ENCODE measurements at places on chromosomes 13 and 19. TPM values are rescaled to one million over a fixed set of nuclear protein-coding genes. Genes with fewer than 3 reads are reported as not detected.
A peak's percentile ranks its signal among the peaks of the same experiment; 100 is the strongest.

DNA sequence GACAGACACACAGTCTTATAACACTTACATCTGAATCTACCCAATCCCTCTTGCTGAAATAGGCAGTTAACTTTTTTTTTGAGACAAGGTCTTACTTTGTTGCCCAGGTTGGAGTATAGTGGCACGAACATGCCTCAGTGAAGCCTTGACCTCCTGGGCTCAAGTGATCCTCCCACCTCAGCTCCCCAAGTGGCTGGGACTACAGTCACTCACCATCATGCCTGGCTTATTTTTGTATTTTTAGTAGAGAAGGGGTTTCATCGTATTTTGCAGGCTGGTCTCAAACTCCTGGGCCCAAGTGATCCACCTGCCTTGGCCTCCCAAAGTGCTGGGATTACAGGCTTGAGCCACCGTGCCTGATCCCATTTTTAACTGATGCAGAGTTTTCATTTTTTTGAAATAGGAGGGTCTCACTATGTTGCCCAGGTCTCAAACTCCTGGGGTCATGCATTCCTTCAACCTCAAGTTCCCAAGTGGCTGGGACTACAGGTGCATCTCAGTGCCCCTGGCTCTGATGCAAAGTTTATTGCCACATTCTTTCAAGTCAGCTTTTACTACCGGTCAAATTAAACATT is 7.6 kb downstream of the ELF1 start:
- DNase-seq = no peak

DNA sequence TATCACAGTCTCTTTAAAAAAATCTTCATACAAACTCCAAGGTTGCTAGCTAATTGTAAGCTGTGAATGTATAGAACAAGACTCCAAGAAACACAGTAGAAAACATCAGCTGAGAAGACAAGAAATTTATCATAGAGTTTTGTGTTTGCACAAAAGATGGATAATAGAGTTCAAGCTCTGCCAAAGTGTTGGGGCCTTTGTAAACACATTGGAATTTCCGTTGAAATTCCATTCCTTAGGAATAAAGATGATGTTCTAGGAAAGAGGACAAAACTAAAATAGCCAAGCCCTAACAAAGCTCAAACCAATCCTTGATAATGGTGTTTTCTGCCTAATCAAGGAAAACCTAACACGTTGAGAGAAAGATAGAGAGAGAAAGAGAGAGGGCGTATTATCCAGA is 20.6 kb downstream of the LRRC63 start:
- no peak for DNase-seq

GRCh38 chr19:33205531-33206260 is 11.6 kb downstream of the LRP3 start:
- DNase-seq = no peak

DNA sequence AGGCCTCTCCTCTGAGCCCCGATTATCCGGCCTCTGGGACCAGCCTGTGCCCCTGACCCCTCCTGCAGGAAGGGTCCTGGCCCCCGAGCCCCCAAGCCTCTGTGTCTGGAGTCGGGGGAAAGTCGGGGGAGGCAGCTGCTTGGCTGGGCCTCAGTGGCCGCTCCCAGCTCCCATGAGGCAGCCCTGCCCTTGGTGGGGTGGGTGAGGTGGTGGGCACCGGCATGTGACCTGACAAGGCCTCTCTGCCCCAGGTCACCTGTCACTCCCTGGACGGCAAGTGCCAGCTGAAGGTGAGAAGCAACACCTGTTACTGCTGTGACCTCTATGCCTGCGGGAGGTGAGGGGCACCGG is 41.5 kb downstream of the TMEM255B start:
- no peak for DNase-seq

GRCh38 chr13:73631411-73631810 is 502.8 kb downstream of the KLF12 start:
- DNase-seq = no peak

DNA sequence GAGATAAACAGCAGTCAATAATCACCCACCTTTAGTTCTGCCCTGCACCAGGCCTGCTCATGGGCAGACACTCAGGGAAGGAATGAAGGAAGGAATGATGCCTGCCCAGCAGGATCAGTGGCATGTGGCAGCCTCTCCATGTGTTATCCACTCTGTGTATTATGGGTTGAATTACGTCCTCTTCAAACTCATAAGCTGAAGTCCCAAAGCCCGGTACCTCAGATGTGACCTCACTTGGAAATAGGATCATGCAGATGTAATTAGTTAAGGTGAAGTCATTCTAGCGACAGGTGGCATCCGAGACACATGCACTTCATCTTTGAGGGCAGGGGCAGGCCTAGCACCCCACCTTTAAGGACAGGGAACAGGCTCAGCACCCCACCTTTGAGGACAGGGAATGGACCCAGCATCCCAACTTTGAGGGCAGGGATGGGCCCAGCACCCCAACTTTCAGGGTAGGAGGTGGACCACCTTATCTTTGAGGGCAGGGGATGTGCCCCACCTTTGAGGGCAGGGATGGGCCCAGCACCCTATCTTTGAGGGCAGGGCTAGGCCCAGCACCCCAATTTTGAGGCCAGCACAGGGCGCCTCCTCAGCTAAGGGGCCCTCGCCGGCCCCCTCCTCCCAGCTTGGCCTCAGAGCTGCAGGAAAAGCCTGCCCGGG is 127.6 kb downstream of the URI1 start:
- no peak for DNase-seq

GRCh38 chr19:55809381-55810058 is 22.3 kb downstream of the NLRP11 start:
- DNase-seq = peak; percentile 53

DNA sequence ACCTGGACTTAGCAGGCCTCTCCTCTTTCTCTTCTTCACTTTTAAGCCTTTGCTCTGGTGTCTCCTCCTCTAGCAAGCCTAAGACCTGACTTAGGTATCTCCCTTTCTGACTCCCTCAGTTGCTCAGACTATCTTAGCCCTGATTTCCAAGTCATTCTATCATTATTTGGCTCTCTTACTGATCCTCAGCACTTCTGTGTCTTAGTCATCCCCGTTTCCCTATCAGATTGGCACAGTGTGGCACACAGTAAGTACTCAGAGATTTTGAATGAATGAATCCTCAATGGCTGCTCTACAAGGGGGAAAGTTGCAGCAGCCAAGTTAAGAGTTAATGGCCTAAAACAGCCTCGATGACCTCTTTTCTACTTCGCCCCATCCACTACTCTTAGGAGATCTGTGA is 8.2 kb downstream of the KCTD12 start:
- no peak for DNase-seq

- DNase-seq = no peak
These were observed 162.1 kb upstream of the MIR17HG start for GRCh38 chr13:91185294-91185863.

DNA sequence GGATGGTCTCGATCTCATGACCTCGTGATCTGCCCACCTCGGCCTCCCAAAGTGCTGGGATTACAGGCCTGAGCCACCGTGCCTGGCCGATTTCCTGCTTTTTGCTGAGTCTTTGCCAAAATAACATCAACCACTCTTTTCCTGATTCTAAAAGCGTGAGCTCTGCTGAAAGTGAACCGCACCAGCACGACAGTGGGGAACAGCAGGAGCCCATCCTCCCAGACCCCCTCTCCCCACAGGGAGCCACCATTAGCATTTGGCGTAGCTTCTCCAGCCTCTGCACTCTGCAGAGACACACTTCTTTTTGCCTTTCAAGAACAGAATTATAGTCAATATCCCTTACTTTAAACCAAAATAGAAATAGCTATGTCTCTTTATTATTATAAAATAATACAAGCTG is 41.3 kb downstream of the MYH14 start:
- no peak for DNase-seq

DNA sequence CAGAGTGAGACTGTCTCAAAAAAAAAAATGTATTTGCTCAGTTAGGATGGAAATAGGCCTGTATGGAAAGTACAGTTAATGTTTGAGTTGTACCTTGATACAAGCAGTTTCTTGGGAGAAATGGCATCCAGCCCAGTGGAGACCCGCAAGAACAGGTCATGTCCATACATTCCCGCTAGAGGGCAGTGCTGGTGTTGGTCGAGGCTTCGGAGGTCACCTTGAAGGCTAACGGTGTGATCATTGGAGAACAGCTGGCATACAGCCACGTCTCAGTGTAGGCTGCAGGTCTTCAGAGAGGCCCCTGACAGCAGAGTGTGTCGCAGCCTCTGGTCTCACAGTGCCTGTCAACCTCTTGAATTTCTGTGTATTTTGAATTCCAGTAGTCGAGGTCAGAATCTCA is 7.5 kb downstream of the ZNF610 start:
- DNase-seq = peak; percentile 66

DNA sequence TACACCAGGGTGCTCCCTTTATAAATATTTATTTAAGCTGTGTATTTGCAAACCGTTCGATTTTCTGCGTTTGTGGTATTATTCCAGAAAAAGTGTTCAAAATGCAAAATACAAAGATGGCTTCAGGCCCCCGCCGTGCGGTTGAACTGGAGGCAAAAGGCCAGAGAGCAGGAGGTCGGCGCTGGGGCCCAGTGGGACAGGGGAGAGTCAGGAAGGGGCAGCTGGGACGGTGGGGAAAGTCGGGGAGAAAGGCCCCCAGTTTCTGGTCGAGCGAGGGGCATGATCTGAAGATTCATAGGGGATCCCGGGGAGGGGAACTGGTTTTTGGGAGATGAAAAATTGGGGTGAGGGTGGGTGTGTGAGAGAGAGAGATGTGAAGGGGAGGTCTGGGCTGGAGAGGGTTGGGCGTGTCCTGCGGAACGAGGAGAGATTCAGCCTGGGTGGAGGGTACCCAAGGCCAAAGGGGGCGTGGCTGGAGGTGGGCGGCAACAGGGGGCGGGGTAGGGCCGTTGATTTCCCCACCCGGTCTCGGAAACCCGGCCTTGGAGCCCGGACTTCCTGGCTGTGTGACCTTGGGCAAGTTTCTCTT is 678 bp downstream of the ISOC2 start:
- peak; percentile 96 for DNase-seq

- DNase-seq = no peak
These were observed 328.0 kb downstream of the UQCRFS1 start for GRCh38 chr19:28884786-28885476.

DNA sequence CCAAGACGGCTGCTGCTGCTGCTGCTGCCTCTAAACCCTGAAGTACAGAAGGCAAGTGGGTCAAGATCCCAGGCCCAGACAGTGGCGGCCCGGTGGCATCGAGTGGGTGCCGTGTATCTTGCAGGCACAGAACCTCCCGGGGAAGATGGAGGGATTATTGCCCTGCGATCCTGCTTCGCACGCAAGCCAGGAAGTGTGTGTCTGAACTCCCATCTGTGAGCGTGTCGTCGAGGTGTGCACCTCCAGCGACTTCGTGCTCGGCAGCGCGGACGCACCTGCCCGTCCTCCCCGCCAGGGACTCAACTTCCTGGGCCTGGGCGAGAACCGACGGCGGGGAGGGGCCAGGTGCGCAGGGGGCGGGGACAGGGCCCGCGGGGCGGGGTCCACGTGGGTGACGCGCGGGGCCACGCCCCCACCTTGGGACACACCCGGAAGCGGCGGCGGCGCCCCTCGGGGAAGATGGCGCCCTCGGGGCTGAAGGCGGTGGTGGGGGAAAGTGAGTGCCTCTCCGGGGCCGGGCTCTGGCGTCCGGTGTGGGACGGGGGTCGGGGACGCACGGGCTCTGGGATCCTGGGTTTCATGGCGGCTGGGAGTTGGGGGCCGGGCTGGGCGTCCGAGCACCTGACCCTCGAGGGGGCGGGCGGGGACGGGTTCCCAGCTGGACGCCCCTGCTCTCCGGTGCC is at the start of gene STXBP2:
Gene STXBP2 (plus strand): TSS at position 420 of the 683 bp plus-strand sequence. CDS start 40 bp downstream, at position 460.
- DNase-seq = peak; percentile 85

- DNase-seq = no peak
These were observed 788.3 kb upstream of the SLITRK5 start for GRCh38 chr13:86882835-86883234.

DNA sequence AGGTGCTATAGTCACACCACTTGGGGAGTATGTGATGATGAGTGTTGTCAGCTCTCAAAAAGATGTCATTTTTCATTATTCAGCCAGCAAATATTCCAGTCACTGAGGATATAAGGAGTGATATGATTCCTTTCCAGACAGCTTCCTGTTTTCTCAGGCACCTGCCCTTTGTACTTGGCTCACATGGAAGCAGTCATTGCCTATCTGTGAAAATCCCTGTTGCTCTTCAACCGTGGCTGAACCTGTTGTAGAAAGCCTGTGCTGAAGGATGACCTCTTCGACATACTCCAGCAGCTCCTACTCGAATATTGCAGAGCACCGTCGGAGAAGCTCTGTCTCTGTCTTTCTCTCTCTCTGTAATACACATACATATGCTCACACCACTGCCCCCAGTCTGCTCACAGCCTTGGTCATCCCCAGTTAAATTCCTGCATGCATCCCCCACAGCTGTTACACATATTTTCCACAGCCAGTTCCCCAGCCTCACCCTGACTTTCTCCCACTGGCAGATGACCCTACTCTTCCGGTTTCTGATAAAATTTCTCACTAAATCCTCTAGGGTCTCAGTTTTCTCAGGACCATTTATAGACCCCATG is 204.2 kb upstream of the ARGLU1 start:
- DNase-seq = no peak

- no peak for DNase-seq
These were observed 275.6 kb downstream of the DCLK1 start for GRCh38 chr13:35855531-35856019.

DNA sequence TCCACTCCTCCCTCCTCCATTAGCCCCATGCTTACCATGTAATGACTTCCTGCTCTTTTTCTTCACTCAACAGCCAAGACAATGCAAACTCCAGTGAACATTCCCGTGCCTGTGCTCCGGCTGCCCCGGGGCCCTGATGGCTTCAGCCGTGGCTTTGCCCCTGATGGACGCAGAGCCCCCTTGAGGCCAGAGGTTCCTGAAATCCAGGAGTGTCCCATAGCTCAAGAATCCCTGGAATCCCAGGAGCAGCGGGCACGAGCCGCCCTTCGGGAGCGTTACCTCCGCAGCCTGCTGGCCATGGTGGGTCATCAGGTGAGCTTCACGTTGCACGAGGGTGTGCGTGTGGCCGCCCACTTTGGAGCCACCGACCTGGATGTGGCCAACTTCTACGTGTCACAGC is 2.9 kb upstream of the PPP1R37 start:
- DNase-seq = no peak

- no peak for DNase-seq
These were observed 2.5 kb downstream of the TEX29 start for GRCh38 chr13:111322916-111323331.

DNA sequence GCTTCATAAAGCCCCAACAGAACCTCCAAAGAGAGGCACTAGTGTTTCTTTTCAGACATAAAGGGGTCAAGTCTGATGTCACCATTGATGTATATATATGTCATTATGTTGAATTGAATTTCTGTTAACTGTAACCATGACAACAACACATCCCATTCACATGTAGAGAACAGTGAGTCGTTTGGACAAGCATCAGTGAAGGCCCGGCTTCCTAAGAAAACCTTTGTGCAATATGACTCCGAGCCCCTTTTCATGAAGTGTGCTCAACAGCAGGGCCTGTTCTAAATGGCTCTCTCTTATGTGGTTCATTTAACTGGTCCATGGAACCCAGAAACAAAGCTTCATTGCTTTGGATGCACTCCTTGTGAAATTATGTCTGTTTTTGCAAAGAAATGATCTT is 67.2 kb upstream of the UBL3 start:
- DNase-seq = no peak

Gene OR10H1
- polyA plus RNA-seq = not detected

Gene ZNF418
- 9.7 TPM for polyA plus RNA-seq

Gene NCAN
- polyA plus RNA-seq = not detected

Gene S1PR4
- 0.97 TPM for polyA plus RNA-seq

Gene ZNF350
- 5.2 TPM for polyA plus RNA-seq

Gene LILRA6
- polyA plus RNA-seq = 1.00 TPM

Gene ZNF296
- 0.25 TPM for polyA plus RNA-seq

Gene TMEM145
- 0.41 TPM for polyA plus RNA-seq

Gene S1PR5
- 0.16 TPM for polyA plus RNA-seq
